NCI-H2029 treated with DMSO at 0.1 percent for 48 hours (cell line): ENCODE measurements at places on chromosomes 5 and 9.

- no peak for DNase-seq
Measured at GRCh38 chr5:163772644-163773043, 267.2 kb downstream of the MAT2B start.

DNA sequence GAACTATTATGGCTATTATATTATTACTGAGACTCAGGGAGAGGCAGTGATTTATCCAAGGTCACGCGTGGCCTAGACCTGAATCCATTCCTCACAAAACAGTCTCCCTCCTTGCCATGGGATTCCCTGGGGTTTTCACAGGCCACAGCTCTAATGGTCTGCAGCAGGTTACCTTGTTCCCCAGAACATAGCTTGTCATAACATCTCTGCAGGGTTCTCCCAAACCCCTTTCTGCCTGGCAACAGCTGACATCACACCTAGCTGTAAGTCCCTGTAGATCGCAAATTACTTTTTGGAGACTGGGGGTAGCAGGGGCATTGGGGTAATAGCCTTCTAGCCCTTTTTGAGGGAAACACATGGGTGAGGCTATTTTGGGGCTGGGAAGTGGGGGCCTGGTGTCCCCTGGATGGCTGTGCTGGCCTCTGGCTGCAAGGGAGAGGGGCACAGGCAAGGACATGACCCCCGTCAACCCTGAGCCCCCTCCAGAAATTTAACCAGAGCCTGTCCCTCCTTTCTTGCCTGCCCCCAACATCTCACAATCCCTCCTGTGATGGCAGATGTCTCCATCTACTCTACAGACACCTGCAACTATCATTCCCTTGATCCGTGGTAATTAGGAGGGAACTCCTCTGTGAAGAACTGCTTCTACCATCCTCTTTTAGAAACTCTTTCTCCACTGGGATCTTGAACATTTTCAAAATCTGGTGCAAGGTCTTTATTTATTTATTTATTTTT, 1.3 kb downstream of the CD74 start:
- no peak for DNase-seq

DNA sequence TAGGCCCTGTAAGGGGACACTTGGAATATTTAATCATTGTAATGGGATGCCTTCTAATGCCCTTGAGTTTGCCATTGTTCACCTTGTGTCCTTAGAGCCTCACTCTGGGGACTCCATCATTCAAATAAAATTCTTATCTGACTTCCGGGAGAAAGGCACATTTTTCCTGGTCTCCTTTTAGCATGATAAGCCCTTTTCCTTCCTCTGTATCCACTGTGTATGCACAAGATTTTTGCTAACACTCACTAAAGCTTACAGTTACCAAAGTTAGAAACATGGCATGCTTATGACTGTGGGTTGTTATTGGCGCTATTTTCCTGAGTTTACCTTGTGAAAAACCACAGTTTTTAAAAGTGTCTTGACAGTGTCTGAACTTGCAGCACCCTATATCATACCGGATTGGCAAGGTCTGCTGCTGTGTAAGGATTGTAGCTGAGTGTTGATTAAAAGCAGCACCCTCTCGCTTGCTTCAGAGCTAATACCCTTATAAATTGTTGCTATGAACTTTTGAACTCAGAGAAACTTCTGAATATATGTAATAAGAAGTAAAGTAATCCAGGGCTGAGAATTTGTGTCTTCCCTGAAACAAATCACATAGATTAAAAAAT, 46.4 kb downstream of the SNCAIP start:
- no peak for DNase-seq

DNA sequence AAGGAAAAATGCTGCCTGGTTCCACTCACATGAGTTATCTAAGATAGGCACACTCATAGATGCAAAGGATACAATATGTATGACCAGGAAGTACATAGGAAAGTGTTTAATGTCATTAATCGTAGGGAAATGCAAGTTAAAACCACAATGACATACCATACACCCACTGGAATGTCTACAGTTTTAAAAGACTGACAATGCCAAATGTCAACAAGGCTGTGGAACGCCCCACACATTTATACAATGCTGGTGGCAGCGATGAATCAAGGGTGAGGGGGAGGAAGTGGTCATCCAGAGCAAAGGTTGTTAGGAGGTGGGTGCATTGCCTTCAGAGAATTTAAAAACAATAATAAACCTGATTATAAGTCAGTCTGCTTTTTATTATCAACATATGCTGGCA, 437.8 kb downstream of the ARHGEF28 start:
- DNase-seq, result no peak

DNA sequence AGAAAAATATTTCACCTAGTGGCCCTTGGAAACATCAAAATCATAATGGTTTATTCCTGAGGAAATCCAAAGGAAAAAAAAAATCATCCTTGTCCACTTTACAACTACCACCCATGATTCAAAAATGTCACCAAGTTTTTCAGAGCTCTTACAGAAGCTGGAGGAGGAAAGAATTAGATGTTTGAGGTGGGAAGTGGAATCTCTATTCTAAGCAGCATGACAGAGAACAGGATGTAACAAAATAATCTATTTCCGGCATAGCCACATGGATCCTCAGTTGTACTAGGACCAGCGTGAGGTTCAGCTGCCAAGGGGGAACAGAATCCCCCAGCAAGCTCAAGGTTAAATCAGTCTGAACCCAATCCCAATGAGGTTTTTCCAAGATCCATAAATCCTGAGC, 40.2 kb downstream of the FBXW11 start:
- DNase-seq, result no peak

DNA sequence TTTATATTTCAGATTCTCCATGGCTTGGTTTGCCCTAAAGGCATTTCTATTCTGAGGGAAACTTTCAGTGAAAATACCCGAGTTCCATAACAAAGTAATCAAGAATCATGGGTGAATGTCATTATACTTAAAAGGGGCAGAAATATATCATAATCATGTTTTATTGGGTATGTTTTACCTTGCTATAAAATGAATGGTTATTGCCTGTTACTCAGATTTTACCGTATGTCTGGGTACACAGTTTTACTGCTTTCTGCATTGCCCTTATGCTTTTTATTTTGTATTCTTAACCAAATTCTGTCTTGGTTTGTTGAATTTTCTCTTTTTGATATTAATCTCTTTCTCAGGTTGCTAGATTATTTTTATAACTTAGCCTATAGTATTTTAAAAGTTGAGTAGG, 2.5 kb downstream of the GPR151 start:
- DNase-seq, result no peak

DNA sequence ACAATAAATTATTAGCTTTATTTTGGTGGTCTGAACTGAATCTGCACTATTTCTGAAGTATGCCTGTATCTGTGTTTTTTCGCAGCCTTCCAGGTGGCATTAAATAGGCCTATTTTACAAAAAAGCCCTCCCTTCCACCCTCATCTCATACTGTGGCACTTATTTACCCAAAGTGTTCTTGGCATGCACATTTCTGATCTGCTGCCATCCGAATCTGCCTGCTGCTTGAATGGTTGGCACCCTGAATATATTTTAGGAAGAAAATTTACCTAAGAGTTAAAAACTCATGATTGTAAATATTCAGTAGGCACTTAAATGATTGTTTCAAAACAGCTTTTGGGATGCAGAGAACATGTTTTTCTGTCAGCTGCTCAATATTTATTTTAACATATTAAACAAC, 150.1 kb downstream of the SLC28A3 start:
- no peak for DNase-seq
